Activated CD4-positive, alpha-beta T cell treated with anti-CD3 and anti-CD28 coated beads, Interleukin-10, Interleukin-2, amounts not matched to agents 100 ng/mL and 50 ng/mL, durations not matched to agents 16 hours and 8 hours (primary cell): ENCODE measurements at places on chromosomes 1 and 21.

DNA sequence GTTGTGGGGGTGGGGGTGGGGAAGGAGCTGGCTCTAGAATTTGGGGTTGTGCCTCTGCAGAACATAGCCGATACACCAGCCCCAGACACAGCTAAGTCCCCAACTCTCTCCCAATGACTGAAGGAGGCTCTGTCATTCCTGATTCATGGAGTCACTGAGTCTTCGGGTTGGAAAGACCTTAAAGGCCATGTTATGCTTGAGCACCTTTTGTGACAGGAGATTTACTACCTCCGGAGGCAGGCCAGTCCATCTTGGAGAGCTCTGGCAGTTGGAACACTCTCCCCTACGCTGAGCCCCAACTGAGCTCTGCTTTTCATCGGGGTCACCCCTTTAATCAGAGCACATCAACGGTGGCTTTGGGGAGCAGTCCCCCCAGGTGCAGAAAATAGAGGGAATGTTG, 284.4 kb upstream of the GJB5 start:
- no peak for DNase-seq

GRCh38 chr1:17200246-17200645, 4.7 kb upstream of the PADI1 start:
- DNase-seq: no peak

- peak; percentile 52 for DNase-seq
These were observed 1.7 kb upstream of the VWA1 start for GRCh38 chr1:1433804-1434130.

DNA sequence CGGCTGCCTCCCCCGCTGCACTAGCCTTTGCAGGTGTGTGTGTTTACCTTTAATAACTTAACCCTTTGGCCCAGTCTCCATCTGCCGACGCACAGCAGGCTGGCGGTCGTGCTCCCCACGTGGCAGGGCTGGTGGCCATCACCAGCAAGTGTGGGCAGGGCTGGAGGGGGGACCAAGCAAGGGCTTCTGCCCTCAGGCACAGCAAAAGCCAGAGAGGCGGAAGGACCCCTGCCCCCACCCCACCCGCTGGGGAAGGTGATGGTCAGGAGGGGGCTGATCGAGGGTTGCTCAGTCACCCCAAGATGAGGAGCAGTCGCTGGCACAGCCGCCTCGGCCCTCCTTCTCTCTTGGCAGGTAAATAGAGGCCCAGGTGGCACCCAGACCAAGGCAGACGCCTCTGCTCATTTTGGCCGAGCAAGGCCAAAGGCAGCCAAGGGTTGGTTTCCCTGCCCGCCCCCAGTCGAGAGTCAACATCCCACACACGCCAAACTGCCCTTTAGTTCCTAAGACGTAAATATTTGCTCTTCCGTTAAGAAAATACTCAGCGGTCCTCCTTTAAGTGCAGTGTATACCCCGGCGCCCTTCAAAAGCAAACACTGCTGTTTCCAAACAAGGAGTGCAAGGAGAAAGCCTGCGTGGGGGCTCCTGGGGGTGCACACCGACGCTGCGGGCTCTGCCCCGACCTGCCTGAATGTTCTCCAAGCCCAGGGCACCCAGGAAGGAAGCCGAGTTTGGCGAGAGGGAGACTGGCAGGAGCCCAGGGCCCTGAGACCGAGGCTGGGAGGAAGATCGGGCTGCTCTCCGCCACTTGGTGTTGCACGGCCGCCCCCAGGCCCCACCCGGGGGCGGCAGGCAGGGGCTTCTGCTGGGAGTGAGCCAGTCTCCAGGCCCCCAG, 82.7 kb downstream of the SIK1 start:
- DNase-seq: no peak

GRCh38 chr1:29620631-29621030, 384.3 kb downstream of the PTPRU start:
- DNase-seq: no peak

- no peak for DNase-seq
These were observed 66.2 kb downstream of the ALPL start for GRCh38 chr1:21575351-21575942.

GRCh38 chr1:154348429-154349076, 23.2 kb downstream of the ATP8B2 start:
- no peak for DNase-seq

DNA sequence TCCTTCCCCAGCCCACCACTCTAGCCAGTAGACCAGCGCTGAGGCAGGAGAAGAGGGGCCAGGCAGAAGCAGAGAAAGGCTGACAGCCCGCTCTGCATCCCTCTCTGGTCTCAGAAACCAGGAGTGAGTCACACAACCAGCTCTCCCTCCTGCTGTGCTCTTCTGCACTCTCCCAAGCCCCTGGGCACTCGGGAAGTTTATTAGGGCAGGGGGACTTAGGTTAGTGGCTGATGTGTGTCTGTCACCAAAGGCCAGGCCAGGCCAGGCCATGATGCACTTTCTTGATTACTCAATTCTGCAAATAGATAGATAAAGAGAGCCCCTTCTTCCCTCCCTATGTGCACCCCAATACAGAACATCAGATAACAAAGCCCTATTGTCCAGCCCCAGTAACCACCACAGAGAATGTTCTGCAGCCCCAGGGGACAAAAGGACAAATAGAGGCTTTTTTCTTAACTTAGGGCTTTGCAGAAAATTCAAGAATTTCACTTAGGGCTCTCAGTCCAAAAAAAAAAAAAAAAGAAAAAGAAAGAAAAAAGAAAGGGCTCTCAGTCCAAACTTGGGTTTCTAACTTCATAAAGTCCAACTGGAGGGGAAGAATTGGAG, 52.9 kb upstream of the CNTN2 start:
- no peak for DNase-seq

- no peak for DNase-seq
These were observed 33.7 kb downstream of the CFH start for GRCh38 chr1:196685506-196685905.

- no peak for DNase-seq
These were observed 79.4 kb upstream of the SLC25A33 start for GRCh38 chr1:9459816-9460407.

GRCh38 chr1:234602334-234603220, 7.4 kb downstream of the IRF2BP2 start:
- DNase-seq: peak; percentile 71

DNA sequence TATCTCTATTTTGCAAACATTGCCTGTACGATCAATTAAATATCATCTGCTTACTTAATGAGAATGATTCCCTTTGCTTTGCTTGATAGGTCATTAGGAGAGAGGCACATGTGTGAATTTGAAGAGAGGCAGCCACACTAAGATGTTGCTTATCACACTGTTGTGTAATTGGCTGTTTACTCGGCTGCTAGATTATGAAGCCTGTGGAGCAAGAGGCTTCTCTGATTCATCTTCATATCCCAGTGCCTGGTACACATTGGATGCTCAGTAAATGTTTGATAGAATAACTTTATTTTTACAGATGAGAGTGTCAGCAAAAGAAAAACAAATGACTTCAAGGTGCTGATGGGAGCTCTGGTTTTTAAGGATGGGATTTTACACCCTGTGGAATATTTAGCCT, 156.2 kb upstream of the C8B start:
- DNase-seq: no peak

DNA sequence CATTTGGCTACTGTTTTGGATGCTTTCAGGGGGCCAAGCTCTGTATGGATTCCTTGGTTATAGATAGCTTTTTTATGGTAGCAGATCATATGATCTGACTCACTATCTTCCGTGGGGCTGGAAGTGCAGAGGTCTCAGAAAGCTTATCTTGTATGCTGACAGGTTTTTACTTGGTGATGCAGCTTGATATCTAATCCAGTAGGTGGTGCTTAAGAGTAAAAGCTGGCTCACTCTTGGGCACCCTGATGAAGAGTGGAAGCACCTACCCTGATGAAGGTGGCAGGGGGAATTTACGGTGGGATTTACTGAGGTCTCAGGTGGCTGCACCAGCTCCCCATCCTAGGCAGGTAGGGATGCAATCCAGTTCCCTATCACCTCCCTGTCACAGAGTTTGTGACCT, 151.2 kb downstream of the PTBP2 start:
- no peak for DNase-seq

DNA sequence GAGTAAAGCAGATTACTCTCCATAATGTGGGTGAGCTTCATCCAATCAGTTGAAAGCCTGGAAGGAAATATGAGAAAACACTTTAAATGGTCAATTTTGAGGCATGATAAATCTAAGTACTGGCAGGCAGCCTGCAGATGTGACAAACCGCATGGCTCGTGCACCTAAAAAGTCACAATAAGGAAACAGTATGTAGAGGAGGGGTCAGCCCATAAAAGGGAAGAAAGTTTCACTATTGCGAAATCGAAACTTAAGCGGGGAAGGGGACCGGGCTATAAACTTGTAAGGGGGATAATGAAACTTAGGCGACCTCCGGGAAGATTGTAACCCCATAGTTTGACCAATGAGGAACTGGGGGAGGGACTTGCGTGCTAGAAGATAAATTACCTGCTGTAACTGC, 109.8 kb downstream of the PLPPR4 start:
- no peak for DNase-seq

DNA sequence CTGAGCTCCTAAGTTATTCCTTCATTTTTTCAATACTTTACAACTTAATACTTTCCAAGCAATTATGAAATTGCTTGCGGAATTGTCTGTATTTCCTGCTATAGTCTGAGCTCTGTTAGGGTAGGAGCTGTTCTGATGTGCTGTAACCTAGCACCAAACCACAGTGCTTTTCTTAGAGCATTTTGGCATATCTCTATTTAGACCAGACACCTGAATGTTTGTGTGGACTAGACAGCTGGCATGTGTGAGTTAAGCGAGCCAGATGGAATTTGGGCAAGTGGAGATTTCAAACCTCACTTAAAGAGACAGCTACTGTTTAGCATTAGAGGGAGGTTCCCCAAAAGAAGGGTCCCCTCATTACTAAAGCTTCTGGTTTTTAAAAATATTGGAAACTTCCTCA, 106.1 kb downstream of the RWDD3 start:
- no peak for DNase-seq

- DNase-seq: no peak
These were observed 46.6 kb downstream of the ZBTB17 start for GRCh38 chr1:15928971-15929965.

GRCh38 chr21:34055615-34056014, 17.8 kb upstream of the MRPS6 start:
- no peak for DNase-seq

GRCh38 chr1:157134442-157134841, 3.8 kb downstream of the ETV3 start:
- no peak for DNase-seq

DNA sequence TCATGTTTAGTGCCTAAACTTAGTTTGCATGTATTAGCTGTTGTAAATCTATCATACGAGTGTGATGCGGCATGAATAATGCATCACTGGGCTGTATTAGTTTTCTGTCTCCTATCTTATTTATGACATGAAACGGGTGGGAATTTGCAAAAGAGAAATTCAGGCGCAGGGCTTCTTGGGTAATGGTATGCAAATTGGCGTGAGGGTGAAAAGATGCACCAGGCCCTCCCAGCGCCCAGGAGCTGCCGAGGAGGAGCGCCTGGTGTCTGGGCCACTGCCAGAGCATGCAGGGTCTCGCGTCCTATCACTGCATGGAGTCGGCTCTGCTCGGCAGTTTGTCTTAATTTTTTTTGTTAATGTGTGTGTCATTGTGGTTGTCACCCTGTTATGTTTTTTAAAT, 82.9 kb upstream of the ACTL8 start:
- DNase-seq: no peak

DNA sequence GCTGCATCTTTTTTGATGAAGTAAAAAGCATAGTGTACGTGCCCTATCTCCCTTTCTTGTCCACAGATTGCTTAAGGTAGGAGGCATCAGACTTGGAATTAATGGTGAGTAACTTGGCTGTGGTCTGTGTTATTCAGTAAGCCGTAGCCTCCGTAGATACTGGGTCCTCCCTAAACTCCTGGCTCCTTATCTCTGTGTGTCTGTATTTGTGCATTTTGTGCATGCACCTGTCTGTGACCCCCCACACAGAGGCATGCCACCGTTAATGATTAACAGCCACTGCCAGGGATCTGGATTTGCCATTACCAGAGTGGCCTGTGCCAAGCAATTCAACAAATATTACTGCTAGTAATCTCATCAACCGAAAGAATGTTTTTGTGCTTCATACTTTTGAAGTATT, 31.9 kb downstream of the MAP3K21 start:
- DNase-seq: no peak

DNA sequence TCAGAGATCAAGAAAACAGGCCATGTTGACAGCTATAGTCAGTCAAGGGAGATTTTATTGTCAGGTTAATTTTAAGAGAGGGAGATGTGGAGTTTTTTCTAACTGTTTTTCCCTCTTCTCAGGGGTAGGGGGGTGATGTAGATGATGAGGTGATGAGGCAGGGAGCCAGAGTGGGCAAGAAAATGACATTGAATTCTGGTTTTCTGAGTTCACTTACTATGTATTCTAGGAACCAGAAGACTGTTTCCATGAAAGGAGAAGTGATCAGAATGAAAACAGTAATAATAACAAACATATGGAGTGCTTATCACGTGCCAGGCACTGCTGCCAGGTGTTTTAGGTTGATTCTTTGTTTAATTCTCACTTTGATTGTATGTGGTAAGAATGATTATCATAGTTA, 40.2 kb downstream of the CASQ2 start:
- DNase-seq: no peak

- DNase-seq: no peak
These were observed 16.6 kb downstream of the SAMD11 start for GRCh38 chr1:940107-941014.

DNA sequence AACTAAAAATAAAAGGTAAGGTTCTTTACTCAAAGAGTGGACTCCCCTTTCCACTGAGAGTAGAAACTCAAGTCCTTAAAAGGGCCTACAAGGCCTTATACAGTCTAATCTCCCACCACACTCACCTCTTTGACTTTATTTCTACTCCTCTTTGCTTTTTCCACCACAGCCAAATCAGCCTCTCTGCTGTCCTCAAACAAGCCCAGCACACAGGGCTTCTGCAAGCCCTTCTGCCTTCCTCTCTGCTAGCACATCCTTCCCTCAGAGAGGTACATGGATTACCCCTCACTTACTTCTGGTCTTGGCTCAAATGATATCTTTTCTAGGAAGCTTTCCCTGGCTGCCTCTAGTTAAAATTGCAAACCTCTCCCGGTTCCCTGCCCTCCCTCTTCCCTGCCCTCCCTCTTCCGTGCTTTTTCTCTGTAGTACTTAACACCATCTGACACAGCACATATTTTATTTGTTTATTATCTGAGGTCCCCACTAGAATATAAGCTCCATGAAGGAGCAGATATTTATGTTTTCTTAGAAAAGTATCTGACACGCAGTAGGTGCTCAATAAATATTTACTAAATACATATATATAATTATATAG, 1.7 kb downstream of the LYST start:
- DNase-seq: no peak

DNA sequence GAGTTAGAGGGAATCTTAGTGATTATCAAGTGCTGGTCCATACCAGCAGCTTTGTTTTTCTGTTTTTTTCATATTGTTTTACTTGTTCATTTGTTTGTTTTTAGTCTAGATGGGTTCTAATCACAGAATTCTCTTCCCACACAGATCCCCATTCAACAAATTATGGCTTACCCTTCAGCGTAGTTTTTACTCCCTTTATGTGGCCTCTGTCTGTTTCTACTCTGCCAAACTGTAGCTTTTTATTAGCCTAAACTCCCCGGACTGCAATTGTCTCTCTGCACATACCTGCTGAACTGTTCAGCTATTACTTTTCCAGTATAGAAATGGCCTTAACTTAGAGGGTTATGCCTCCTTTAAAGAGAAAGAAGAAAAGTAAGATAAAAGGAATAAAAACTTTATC, 348.5 kb downstream of the TGFB2 start:
- DNase-seq: no peak

GRCh38 chr21:20721151-20721550, 277.1 kb upstream of the NCAM2 start:
- DNase-seq: no peak
